ENCODE measurements at places on chromosomes 5 and 9. TPM values are rescaled to one million over a fixed set of nuclear protein-coding genes. Genes with fewer than 3 reads are reported as not detected.

Gene TAF7
- total RNA-seq: 67.0 TPM

Gene SLC25A2
- total RNA-seq: 0.39 TPM

Gene IL4
- total RNA-seq: not detected

DNA sequence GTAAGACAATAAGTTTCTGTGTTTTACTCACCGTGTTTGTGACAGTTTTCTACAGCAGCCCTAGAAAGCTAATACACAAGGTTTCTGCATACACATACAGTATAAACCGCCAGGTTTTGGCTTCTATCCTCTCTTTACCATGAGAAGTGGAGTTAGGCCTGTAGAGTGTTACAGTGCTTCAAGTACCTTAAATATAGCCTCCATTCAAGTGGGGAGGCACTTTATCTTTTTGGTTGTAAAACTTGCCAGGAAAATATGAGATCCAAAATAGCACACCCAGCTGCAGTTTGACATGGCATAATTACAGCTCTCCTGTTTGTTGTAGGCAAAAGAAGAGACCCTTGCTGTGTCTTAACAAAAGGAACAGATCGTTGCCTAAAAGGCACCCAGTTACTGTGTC lies 90.3 kb upstream of the PTPN3 start:
- DNase-seq: no peak

- no peak for DNase-seq
These were observed 1850.0 kb upstream of the ACO1 start for GRCh38 chr9:30534455-30534854.

- no peak for DNase-seq
These were observed 686 bp downstream of the BRD9 start for GRCh38 chr5:891837-892393.

DNA sequence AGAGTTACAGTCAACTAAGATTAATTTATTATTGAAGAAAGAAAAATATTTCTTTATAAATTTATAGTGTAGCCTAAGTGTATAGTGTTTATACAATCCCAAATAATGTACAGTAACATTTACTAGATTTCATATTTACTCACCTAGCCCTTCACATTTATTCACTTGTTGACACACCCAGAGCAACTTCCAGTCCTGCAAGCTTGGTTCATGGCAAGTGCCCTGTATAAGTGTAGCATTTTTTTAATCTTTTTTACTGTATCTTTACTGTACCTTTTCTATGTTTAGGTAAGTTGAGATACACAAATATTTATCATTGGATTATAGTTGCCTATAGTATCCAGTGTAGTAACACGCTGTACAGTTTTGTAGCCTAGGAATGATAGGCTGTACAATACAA lies 119.9 kb downstream of the SPATA31D1 start:
- no peak for DNase-seq

DNA sequence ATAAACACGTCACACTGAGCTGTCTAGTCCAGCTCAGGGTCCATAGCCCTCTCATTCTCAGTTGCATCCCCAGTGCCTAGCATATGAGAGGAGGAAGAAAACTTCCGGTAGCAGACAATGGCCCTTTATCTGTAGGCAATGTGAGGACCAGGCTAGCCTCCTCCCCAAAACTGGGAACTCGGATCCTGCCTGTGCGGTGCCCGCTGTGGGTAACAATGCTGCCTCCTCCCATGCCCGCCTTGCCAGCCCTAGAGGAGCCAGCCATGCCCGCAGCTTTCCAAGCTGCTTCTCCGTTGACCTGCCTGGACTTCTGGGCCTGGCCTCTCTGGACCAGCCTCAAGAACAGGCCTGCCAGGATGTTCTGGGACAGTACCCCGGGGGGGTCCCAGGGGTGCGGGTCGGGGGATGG lies 74.6 kb upstream of the ORM1 start:
- DNase-seq: no peak

- no peak for DNase-seq
These were observed 362.8 kb downstream of the IRX1 start for GRCh38 chr5:3958389-3958788.

DNA sequence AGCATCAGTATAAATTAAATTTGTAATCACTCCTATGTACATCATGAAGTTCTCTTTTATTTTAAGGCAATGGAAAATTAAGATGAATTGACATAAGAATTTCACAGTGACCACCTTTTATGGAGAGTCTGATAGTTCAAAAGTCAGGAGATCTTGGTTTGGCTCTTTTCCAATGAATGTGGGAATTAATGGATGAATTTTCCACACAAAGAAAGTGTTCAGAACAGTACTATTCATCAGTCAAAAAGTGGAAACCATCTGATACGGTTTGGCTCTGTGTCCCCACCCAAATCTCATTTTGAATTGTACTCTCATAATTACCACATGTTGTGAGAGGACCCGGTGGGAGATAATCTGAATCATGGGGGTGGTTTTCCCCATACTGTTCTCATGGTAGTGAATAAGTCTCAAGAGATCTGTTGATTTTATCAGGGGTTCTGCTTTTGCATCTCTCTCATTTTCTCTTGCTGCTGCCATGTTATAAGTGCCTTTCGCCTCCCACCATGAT lies 24.5 kb downstream of the CCDC125 start:
- DNase-seq: no peak

DNA sequence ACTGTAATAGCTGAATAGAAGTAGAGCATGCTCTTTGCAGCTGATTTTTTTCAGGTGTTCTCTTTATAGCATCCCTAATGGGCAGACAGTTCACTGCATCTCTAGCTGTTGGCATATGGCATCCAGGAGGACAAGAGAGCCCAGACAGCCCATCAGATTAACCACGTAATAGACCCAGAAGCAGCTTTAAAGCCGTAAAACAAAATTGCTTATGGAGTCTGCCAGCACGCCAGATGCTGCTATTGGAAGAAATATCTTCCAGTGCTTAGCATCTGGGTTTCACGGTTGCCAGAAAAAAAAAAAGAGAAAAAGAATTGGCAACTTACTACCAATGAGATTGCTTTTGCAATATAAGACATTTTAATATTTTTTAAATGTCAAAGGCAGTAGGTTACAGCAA lies 869.4 kb upstream of the NUDT12 start:
- DNase-seq: no peak

- DNase-seq: peak; percentile 50
These were observed 249.6 kb downstream of the PIK3R1 start for GRCh38 chr5:68465133-68465532.

- DNase-seq: no peak
These were observed 72.2 kb downstream of the COL15A1 start for GRCh38 chr9:99015890-99016289.

DNA sequence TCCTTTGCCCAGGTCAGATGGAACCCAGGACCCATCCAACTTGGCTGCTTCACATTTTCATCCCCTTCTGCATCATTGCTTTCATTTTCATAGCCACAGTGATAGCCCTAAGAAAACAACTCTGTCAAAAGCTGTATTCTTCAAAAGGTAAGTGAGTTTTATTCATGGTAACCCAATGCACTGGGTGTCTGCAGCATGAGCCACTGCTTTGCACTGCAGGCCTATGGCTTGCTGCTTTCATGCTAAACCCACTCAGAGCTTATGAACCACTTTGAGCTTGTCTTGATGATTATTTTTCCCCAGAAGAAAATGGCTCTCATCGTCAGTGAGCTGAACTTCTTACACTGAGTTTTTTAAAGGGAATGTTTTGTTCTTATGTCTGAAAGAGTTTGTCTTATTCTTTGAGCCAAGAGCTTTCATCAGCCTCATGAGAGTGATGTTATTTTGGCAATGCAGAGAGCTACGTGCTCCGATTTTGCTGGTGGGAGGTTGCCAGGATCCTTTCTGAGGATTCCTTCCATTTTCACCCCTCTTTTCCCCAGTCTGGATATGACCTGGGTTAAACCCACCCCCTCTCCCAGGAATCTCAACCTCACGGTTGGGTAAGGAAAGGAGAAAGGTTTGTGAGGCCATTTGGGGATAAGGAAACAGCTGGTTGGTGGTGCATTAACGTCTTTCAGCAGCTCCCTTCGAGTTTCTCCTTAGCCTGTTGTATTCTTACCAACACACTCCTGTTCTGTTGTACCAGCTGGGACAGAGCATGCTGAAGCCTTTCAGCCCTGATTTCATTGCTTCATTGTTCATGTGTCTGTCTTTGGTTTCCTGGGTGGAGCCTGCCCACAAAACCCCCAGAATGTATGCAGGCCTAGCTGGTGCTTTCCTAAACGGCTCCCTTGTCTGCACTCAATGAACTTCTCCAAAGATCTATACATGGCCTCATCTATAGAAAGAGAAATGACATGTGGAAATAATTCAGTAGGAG lies 47.6 kb downstream of the PDCD1LG2 start:
- peak; percentile 71 for DNase-seq

GRCh38 chr5:71865665-71866320 lies 146.7 kb downstream of the CARTPT start:
- DNase-seq: no peak

DNA sequence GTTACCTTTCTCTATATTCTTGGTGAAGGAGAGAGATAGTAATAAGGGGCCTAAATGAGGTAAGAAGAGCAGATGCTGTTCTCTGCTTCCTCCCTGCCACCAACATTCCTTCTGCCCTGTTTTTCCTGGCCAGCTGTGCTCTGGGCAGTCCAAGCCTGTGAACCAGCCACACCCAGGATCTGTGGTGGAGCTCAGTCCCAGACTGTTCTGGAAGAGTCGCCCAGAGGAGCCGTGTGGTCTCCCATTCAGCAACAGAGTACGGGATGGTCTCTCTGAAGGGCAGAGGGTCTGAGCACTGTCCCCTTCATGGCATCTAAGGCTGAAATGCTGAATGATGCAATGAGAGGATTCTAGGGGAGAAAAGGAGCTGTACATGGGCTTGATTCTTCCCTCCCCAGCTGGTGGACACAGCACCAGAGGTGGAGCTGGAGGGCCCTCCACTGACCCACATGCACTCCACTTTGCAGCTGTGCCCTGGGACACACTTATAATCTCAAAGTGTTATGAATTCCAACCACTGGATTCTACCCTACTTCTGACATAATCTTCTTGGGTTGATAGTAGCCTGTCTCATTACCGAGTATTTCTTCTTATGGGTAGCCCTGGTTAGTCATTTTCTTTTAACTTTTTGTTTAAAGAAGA lies 70.8 kb upstream of the RPS23 start:
- no peak for DNase-seq

GRCh38 chr5:101425339-101425859 lies 522.3 kb upstream of the ST8SIA4 start:
- DNase-seq: no peak

All from activated CD8-positive, alpha-beta T cell treated with anti-CD3 and anti-CD28 coated beads, Interleukin-2, amount 10 ng/mL, durations not matched to agents 7 days and 5 days (primary cell).